ENCODE measurements at places on chromosomes 16 and 17. TPM values are rescaled to one million over a fixed set of nuclear protein-coding genes. Genes with fewer than 3 reads are reported as not detected.

Gene EXOC3L1
- total RNA-seq: 4.9 TPM

Gene MT4
- not detected for total RNA-seq

Gene KRT39
- total RNA-seq: not detected

Gene VEZF1
- total RNA-seq: 60.4 TPM

Gene ATF7IP2
- total RNA-seq: 7.1 TPM

Gene NPIPA3
- total RNA-seq: 0.33 TPM

Gene SHCBP1
- total RNA-seq: 23.8 TPM

Gene DHRS11
- total RNA-seq: 6.2 TPM

Gene HBZ
- total RNA-seq: not detected

Gene KRTAP4-6
- total RNA-seq: not detected

Gene CDRT15
- total RNA-seq: not detected

Gene CCDC200
- total RNA-seq: not detected

Gene ST6GALNAC2
- under 0.01 TPM for total RNA-seq

Gene NATD1
- total RNA-seq: 5.9 TPM

Gene PRSS36
- total RNA-seq: 0.65 TPM

Gene SMPD3
- total RNA-seq: 0.10 TPM

Gene RPH3AL
- 18.0 TPM for total RNA-seq

Gene SDR42E2
- not detected for total RNA-seq

Gene FAM20A
- not detected for total RNA-seq

Gene KRTAP3-1
- total RNA-seq: not detected

Gene ATP6V0C
- 45.9 TPM for total RNA-seq

Gene TP53TG3F
- total RNA-seq: not detected

Gene ATP2A3
- total RNA-seq: not detected

Gene APOH
- not detected for total RNA-seq

Gene EVPL
- total RNA-seq: not detected

Gene AOC2
- total RNA-seq: 1.9 TPM

Gene ATMIN
- 34.6 TPM for total RNA-seq

Measured in vein endothelial cell (primary cell).